ENCODE measurements at places on chromosomes 2 and 18.

DNA sequence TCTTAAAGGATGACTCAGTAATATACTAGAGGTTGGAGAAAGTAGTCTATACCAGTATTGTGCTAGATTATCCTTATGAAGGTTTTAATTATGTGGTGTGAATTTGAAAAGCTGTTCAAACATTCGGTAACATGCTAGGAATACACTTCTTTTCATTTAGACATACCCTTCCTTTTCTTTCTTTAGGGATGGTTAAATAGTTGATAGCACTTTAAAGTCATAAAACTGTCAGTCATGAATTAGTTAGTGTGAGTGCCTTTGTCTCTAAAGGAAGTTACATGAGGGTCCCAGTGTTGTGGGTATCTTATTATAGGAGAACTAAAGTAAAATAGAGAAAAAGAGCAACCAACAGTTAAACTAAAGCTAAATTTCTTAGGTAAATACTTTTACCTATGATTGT lies 149.3 kb downstream of the CSRNP3 start:
- H3K4me1 ChIP-seq, result no peaks in the 10 kb centered on the region
- DNase-seq, result no peak
- H3K27me3 ChIP-seq, result no peaks in the 10 kb centered on the region
- no peaks in the 10 kb centered on the region for H3K36me3 ChIP-seq
- no peak overlapping the region for H3K27ac ChIP-seq

DNA sequence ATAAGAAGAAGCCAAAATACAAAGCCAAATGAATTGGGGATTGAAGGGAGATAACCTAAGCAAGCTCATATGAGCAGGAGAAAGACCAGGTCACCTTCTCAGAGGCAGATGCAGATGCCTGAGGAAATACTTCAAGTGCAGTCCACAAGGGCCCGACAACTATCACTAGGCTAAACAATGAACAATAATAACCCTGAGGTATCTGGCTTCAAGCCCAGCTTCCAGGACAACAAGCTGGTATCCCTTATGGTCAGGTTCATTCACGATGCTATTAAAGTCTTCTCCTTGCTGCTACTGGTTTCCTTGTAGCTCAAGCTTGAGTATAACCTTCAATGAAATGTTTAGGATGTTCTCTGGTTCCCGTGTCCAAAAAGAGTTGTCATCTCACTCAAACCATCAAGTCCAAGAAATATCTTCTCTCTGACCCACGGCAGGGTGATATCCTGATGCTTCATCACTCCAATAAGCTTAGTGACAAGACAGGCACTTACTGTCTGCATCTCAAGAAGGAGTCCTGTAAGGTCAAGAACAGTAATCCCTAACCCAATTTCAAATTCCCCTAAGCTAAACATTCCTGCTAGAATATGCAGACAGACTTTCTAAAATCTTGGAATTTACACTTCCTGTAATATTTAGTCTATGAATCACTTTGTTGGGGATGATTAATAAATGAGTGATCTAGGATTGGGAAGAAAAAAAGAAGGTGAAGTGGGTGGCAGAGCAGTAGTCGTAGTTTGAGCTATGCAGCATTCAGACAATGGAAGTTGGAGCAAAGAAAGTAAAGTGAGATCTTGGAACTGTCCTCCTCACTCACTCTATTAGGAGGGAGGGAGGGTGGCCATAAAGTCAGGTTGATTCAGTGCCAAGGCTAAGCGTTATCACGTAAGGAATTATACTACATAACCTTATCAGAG lies 33.1 kb downstream of the CHN1 start:
- H3K27me3 ChIP-seq, result no peaks in the 10 kb centered on the region
- no peak for DNase-seq
- no peak overlapping the region for H3K4me3 ChIP-seq
- H3K4me1 ChIP-seq, result peaks cover 37% of the 10 kb centered on the region
- no peak overlapping the region for H3K27ac ChIP-seq
- H3K36me3 ChIP-seq, result no peaks in the 10 kb centered on the region

DNA sequence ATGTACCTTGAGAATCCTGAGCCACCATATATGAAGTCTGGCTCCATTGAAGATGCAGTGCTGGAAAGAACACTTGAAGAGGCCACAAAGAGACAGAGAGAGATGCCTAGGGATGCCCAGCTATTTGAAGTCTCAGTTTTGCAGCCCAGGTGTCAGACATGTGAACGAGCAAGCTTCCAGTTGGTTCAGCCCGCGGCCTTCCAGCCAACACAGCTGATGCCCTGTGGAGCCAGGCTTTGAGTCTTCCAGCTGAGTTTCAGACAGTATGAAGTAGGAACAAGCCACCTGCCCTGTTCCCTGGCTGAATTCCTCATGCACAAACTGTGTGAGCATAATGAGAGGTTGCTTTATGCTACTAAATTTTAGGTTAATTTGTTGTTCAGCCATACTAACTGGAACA lies 108.8 kb downstream of the SPHKAP start:
- no peak overlapping the region for H3K27ac ChIP-seq
- H3K4me1 ChIP-seq, result peaks cover 13% of the 10 kb centered on the region
- H3K27me3 ChIP-seq, result no peaks in the 10 kb centered on the region
- no peak overlapping the region for H3K4me3 ChIP-seq

- no peak overlapping the region for H3K27ac ChIP-seq
- no peaks in the 10 kb centered on the region for H3K36me3 ChIP-seq
- H3K4me1 ChIP-seq, result no peaks in the 10 kb centered on the region
- no peak for DNase-seq
- no peak overlapping the region for H3K4me3 ChIP-seq
These were observed 88.9 kb upstream of the SLC35G4 start for GRCh38 chr18:11520536-11520935.

DNA sequence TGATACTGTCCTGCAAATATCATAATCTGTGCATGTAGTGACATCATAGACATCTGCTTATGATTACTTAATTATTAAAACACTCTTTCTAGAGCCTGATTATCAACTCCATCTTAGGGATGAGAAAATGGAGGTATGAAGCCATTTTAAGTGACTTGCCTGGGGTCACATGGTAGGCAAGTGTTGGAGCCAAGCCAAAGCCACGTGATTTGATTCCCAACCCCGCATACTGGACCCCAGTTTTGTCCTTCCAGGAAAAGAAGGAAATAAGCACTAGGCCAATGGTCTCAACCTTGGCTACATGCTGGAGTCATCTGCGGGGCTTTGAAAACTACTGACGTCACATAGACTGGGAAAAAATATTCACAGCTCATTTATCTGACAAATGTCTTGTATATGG lies 19.6 kb upstream of the SEH1L start:
- H3K27me3 ChIP-seq, result no peaks in the 10 kb centered on the region
- H3K4me1 ChIP-seq, result no peaks in the 10 kb centered on the region
- no peaks in the 10 kb centered on the region for H3K36me3 ChIP-seq
- DNase-seq, result no peak
- H3K27ac ChIP-seq, result no peak overlapping the region
- no peak overlapping the region for H3K4me3 ChIP-seq

DNA sequence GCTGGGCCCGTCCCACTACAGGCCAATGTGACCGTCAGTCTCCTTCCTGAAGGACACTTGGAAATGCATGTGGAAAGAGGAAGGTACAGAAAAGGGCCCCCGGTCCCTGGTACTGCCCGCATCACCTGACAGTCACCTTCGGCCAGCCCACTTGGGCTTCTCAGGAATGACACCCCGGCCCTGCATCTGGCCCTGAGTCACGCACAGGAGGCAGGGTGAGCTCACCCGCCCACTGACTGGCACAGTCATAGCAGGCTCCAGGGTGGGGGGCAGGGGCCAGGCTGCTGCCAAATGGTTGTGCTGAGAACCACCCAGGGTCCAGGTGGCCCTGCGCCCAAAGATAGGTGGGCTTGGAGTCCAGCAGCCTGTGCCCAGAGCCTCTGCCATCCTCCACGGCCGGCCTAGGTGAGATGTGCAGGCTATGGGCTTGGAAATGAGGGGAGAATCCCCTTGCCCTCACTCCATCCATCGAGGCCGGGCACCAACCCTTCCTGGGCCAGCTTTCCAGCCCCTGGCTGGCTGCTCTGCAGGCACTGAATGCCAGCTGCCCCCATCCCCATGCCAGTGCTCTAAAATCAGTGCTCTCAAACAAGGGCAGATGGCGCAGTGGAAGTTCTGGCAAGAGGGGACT lies 14.1 kb downstream of the EMX1 start:
- no peak overlapping the region for H3K4me3 ChIP-seq
- peaks cover 2% of the 10 kb centered on the region for H3K4me1 ChIP-seq
- DNase-seq, result no peak
- H3K27ac ChIP-seq, result no peak overlapping the region
- no peaks in the 10 kb centered on the region for H3K36me3 ChIP-seq
- H3K27me3 ChIP-seq, result peaks cover 77% of the 10 kb centered on the region

- peaks cover 80% of the 10 kb centered on the region for H3K4me1 ChIP-seq
- DNase-seq, result no peak
These were observed 24.1 kb downstream of the ACSL3 start for GRCh38 chr2:222884805-222885424.

- peaks cover 3% of the 10 kb centered on the region for H3K27me3 ChIP-seq
- no peaks in the 10 kb centered on the region for H3K4me1 ChIP-seq
- H3K4me3 ChIP-seq, result no peak overlapping the region
- DNase-seq, result no peak
These were observed 300.8 kb downstream of the CNTNAP5 start for GRCh38 chr2:124325667-124326440.

- H3K4me1 ChIP-seq, result peaks cover 3% of the 10 kb centered on the region
- H3K27me3 ChIP-seq, result peaks cover 5% of the 10 kb centered on the region
- DNase-seq, result no peak
- H3K4me3 ChIP-seq, result no peak overlapping the region
- H3K36me3 ChIP-seq, result no peaks in the 10 kb centered on the region
These were observed 44.3 kb upstream of the REL start for GRCh38 chr2:60837123-60837522.

- H3K4me1 ChIP-seq, result no peaks in the 10 kb centered on the region
- no peak overlapping the region for H3K27ac ChIP-seq
- H3K36me3 ChIP-seq, result peaks cover 91% of the 10 kb centered on the region
- H3K27me3 ChIP-seq, result no peaks in the 10 kb centered on the region
These were observed 37.9 kb downstream of the GEMIN6 start for GRCh38 chr2:38815936-38816335.

DNA sequence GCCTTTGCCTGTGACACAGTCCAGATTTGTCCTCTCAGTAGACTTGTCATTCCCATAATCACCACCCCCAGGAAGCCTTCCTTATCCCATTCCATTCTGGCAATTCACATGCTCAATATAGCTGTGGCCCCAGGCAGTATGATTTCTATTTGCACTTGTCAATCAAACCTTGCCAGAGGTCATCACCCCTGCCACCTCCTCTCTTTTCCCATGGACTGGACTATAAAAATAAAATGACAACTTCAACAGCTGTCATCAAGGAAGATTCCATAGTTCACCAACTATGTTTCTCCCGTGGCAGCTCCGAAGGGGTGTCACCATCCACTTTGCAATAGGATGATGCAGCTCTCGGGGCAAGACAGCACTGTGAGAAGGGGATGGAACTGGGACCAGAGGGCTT lies 255.7 kb downstream of the CELF4 start:
- peaks cover 6% of the 10 kb centered on the region for H3K27me3 ChIP-seq
- no peak overlapping the region for H3K27ac ChIP-seq
- no peaks in the 10 kb centered on the region for H3K4me1 ChIP-seq
- no peak overlapping the region for H3K4me3 ChIP-seq
- DNase-seq, result no peak
